ENCODE measurements at places on chromosomes 12 and 14. TPM values are rescaled to one million over a fixed set of nuclear protein-coding genes. Genes with fewer than 3 reads are reported as not detected.

NUAK1 gene
- 8.2 TPM for total RNA-seq

AQP2 gene
- total RNA-seq: 0.79 TPM

CCDC88C gene
- 51.3 TPM for total RNA-seq

CTSG gene
- total RNA-seq: 3.8 TPM

NGB gene
- total RNA-seq: 1.1 TPM

TMEM63C gene
- 14.1 TPM for total RNA-seq

STXBP6 gene
- 11.3 TPM for total RNA-seq

E2F7 gene
- 4.2 TPM for total RNA-seq
